Activated CD4-positive, alpha-beta T cell treated with anti-CD3 and anti-CD28 coated beads for 36 hours (primary cell): ENCODE measurements at places on chromosomes 5 and 9.

- DNase-seq = no peak
These were observed 94.7 kb downstream of the EBF1 start for GRCh38 chr5:159005062-159005461.

GRCh38 chr9:26326563-26326962 is 566.0 kb downstream of the CAAP1 start:
- peak; percentile 24 for DNase-seq

DNA sequence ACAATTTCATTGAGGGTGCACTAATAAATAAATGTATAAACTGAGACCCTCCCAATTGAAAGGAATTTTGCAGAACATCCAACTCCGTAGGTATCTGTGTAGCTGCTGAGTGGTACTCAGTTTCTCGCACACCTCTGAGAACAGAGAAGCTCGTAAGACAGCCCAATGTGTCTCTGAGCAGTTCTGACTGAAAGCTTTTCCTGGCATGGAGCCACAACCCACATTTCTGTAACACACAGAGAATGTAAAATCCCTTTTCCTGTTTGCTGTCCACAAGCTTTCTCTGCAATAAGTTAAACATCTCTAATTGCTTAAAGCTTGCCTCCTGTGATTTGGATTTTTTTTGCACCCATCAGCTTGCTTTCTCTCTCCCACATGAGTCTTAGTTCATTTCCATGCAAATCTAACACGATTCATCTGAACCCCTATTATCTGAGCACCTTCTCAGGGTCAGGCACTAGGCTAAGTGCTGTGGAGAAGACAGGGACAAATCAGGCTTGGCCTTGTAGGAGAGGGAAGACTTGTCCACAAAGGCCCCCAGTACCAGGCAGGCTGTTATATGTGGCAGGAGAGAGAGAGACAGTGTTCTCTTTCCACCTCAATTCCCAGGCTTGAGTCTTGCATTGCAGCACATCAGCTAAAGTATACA is 44.2 kb upstream of the COL15A1 start:
- peak; percentile 38 for DNase-seq

DNA sequence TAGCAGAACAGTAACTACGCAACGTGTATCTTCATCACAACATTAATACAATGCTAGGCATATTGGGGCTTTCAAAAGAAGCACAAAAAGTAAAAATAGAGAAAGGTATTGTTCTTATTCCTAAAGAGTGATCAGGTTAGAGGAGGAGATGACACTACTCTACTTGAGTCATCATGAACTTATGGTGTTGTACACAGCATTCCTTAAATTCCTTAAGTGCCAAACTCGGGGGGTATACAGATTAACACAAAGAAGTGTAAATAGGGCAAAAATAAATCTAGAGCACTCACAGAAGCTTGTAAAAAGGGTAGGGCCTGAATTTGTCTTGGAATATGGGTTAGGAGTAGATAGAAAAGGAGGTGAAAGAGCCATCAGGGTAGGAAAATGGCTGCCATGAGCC is 308.0 kb upstream of the DAP start:
- no peak for DNase-seq

DNA sequence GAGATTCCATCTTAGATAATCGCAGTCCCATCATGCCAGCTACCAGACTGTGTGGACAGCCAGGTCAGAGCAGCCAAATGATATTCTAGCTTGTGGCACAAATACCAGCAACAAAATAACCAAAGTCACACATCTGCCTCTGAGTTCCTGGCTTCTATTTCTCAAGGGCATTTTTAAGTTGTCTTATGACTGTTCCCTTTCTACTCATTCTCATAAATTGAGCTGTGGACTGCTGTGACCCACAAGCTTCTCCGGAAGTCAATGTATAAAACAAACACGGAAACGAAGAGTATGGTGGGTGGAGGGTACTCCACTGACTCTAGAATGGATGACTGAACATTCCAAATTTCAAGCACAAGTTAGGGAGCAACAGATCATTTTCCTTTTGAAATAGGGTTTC is 43.9 kb downstream of the PDCD1LG2 start:
- DNase-seq = no peak

- DNase-seq = no peak
These were observed 40.3 kb downstream of the CTNND2 start for GRCh38 chr5:11863911-11864310.

GRCh38 chr9:89448381-89448780 is 49.5 kb downstream of the SEMA4D start:
- DNase-seq = peak; percentile 75

DNA sequence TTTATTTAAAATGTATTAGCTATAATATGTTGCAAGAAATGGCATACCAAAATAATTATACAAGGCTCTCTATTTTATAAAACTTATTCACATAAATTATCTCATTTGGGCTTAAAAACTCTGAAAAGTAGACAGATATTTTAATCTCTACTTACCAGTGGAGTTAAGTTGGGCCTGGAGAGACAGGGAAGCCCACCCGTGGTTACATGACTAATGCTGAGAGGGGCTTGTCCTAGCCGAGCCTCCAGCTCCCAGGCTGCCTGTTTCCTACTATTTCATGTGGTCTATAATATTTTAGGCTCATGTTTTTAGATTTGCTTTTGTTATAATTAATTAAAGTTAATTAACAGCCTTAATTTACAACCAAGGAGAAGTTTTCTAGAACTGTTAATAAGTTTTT is 20.9 kb upstream of the ASPN start:
- no peak for DNase-seq
